ENCODE measurements at places on chromosomes 4 and X.

DNA sequence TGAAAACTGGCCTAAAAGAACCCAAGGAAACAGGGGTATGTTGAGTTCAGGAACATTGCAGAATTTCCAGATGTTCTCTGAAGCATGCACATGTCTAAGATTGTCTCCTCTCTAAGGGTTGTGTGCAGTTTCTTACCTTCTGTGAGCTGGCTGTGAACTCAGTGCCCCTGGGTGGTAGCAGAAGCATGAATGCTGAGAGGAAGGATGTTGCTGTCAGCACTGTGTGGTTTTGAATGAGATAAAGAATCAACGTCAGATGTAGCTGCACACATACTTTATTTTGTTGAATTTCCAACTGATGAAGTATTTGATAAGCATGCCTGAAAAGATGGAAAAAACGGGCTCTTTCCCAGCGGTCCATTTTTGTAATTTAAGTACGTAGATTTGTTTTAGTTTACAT, 23.8 kb upstream of the CD38 start:
- DNase-seq: peak; percentile 91

DNA sequence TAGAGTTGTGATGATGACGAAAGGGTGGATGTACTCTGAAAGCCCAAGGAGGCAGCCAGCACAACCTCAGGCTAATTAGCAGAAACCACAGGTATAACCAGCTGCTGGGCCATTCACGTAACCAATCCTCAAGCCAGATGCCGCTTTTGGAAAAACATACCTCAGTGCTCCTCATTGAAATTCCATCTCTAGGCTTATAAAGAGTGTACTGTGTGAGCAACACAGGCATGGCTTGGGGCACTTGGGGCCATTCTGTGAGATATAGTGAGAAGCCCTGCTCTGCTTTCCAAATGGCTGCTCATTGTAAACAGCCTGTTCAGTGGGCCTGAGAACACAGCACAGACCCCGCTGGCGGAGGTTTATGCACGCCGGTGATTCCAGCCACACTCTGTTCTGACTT, 182.1 kb upstream of the HHIP start:
- no peak for DNase-seq

DNA sequence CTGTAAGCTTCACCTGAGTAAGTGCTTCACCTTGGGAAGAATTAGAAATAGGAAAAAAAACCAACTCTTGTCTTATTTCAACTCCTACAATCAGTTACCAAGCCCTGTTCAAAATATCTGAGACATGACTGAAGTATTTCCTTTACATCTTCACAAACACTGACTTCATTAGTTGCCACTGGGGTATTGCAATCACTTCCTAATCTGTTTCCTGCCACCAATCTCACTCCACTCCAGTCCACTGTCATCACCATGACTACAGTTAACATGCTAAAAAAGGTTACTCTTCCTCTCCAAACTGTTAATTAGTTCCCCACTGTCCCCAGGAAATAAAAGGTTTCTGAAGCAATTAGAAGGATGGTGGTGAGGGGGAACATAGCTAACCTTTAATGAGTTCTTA, 3.3 kb upstream of the SUPT20HL1 start:
- no peak for DNase-seq

DNA sequence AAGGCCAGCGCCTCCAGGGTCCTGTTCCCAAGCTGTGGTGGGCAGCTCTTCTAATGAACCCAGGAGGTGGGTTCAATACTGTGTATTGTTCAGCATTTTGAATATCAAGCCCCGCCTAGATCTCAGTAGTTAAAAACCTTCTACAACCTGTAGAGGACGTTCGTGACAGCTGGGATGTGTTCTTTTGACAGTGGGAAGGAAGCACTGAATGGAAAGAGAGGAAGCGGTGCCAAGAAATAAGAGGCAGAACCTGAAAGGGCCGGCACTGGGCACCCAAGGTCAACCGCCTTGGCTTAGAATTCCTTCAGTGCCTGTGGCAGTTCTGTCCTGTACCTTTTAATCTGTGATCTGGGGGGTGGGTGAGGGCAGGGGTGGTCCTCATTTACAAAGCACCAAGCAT, 73.1 kb downstream of the CC2D2A start:
- no peak for DNase-seq

- no peak for DNase-seq
These were observed 1.3 kb upstream of the ADH7 start for GRCh38 chr4:99436462-99436861.

GRCh38 chr4:8133897-8134563, 24.6 kb downstream of the ABLIM2 start:
- DNase-seq: no peak

- DNase-seq: no peak
These were observed 7.2 kb upstream of the PPEF2 start for GRCh38 chr4:75909405-75909804.

DNA sequence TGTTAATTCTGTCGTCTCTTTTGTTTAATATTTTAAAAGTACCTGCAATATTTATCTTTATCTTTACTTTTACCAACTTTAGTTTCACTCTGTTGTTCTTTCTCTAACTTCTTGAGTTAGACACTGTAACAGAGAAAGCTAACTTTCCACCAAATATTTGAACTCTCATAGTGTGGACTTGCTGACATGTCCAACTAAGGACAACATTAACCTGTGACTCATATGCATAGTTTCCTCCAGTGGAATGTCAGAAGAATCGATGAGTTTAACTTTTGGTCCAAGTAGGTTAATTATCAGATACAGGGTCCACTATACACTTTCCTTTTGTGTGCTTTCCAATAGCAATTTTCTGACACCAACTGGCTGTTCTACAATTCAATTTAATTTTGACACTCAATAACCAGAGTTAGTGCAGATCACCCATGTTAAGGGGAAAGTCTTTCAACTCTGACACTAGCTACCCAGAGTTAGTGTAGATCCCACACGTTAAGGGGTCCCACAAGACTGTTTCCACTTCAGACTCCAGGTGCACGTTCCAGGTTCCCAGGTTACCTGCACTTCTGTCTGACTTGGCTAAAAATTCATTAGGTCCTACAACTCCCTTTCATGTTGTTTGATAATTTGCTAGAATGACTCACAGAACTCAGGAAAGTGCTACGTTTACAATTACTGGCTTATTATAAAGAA, 559.0 kb upstream of the AMOT start:
- no peak for DNase-seq

DNA sequence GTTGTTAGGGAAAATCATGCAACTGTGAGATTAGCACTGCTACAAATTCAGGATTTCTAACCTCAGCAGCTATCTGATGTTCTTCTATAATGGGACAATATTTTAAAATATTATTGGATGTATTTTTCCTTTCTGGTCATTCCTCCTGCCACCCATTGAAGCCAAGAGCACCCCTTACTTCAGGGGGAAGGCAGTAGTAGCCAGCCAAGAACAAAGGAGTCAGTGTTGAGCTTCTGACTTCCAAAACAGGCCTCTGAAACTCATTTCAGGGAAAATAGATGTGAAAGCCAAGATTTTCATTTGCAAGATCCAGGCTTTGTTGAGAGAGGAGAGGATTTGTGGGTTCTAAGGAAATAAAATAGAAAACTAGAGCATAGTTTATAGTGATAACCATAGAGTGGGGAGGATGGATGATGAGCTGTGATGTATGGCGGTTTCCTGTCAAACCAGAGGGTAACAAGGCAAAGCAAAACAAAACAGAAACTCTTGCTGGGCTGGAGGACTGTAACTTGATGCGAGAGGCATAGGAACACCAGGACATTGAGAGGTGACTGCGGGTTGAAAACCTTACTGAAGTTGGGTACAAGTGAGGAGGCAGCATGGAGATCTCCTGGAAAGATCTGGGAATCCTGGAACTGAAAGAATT, 173.7 kb upstream of the LEF1 start:
- DNase-seq: no peak

- DNase-seq: no peak
These were observed 959.1 kb upstream of the LCORL start for GRCh38 chr4:18980516-18981233.

DNA sequence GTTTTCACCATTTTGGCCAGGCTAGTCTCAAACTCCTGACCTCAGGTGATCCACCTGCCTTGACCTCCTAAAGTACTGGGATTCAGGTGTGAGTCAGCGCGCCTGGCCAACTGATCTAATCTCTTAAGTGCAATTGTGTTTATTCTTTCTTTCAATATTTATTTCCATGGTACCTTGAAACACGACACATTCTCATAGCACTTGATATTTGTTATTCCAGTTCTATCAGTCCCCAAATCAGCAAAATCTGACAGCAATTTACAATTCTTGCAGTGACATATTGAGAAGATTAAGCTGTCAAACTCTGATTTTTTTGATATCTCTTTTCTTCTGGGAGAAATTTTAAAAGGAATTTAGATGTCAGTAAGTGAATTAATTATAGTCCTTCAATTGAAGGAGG, 218.1 kb upstream of the FAT4 start:
- DNase-seq: no peak

- DNase-seq: no peak
These were observed 138.8 kb downstream of the DCTD start for GRCh38 chr4:182778222-182778982.

DNA sequence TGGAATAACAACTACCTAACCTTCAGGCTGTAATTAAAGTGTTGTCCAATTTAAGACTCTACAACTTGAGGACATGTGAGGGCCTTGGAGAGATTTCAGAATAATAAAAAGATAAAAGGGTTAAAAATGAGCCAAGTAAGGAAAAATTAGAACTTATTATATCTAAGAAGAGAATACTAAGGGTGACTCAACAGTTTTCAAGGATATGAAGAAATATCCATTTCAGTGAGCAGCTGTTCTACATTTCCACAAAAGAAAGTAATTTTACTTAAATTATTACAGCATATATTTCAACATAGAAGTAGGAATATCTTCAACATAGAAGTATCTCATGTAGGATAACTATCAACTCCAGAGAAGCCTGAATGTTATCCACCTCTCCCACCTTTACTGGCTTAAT, 11.3 kb downstream of the SNX12 start:
- no peak for DNase-seq

DNA sequence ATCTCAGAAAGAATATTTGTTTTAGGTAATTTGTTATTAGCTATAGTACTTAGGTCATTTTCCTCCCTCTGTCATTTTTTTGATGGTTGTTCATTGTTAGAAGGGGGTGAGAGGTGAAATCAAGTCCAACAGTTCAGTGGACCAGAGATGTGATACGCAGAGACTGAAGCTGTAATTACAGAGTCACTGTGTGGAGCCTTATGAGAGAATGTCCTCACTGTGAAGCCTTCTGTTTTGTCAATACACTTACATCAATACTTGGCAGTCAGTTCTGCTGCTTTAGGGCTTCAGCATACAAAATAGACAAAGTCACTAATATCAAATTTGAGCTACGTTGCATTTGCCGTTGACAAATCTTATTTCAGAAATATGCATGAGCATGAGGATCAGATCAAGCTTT, 692.5 kb downstream of the C4orf33 start:
- no peak for DNase-seq

- no peak for DNase-seq
These were observed 218.3 kb upstream of the CNKSR2 start for GRCh38 chrX:21155916-21156315.

- DNase-seq: no peak
These were observed 71.7 kb downstream of the ARAP2 start for GRCh38 chr4:36172656-36173055.

DNA sequence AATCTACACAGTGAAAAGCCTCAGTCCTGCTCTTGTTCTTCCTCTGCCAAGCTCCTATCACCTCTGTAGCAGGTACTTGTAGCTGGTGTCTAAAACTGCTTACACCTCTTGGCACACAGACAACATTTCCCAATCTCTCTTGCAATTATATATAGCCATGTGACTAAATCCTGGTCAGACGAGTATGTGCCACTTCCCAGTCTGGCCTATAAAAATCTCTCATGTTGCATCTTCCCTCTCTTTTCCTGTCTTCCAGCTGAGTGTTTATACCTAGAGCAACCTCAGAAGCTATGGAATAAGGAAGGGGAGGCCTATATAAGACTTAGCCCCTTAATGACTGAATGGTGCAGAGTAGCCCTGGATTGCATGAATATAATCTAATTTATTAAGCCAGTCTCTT, 105.8 kb downstream of the RNF150 start:
- DNase-seq: no peak

DNA sequence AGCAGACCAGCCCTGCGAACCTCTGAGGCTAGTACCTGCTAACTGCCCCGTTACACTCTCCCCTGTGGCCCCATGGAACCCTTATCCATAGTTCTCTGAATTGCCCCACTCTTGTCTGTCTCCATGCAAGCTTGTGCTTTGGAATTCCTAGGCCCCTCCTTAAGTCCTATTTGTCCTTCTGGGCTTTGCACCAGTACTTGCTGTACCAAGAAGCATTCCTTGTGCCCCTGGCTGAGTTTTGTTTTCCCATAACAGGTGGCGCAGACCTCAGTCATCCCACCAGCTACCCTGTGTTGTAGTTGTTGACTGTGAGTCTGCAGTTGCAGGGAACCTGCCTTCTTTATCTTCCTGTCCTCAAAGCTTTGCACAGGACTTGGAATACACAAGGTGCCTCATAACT, 147.9 kb downstream of the AMMECR1 start:
- DNase-seq: no peak

DNA sequence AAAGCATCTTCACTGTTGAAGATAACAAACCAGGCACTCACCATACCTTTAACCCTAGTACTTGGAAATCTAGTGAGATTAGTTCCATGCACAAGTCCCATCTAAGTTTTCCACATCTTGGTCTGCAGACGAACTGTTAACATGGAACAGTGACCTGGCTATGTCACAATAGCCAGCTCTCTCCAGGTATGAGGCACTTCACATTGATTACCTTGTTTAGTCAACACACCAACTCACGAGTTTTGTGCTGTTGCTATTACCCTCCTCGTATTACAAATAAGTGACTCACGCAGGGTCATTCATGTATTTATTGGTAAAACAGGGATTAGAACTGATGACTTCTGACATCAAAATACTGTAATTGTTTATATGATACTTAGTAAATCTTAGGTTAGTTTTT, 36.4 kb upstream of the FRAS1 start:
- no peak for DNase-seq

DNA sequence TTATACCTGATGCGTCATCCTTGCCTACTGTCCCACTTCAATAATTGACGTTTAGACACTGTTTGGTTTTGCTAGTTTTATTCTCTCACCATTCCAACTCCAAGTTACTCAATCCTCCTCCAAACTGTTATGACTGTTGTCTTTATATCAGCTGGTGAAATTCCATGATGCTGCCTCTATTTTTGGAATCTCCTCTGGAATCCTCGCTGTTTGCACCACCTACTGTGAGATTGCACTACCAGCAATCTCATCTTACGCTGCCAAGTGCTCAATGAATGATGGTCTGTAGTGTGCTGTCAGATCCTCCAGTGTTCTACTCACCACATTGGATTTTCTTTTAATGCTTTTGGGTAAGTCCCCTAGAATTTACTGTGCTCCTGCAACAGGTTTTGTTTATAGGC, 13.2 kb upstream of the PCDH18 start:
- DNase-seq: no peak

DNA sequence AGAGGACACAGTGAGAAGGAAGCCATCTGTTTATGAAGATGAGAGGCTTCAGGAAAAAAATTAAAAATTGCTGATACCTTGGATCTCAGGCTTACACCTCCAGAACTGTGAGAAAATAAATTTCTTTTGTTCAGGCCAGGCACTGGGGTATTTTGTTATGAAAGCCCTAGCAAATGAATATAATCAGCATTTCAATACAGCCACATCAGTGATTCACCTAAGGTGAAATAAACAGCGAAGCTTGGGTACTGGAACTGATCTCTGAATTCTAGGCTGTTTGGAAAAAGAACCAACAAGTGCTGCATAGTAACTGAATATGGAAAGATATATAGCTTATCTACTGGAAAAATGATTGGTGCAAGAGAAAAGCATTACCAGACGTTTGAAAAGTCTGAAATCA, 88.5 kb downstream of the PDS5A start:
- no peak for DNase-seq

Measured in Jurkat, Clone E6-1 (cell line).